ENCODE measurements at places on chromosomes 1 and 21. TPM values are rescaled to one million over a fixed set of nuclear protein-coding genes. Genes with fewer than 3 reads are reported as not detected.

NR5A2 gene
- total RNA-seq, result 1.2 TPM

INSRR gene
- not detected for total RNA-seq

OR6K3 gene
- not detected for total RNA-seq

EPHA8 gene
- total RNA-seq, result not detected

RNF19B gene
- total RNA-seq, result 40.5 TPM

- H3K27ac ChIP-seq, result no peak overlapping the region
- DNase-seq, result no peak
- H3K36me3 ChIP-seq, result no peaks in the 10 kb centered on the region
- H3K27me3 ChIP-seq, result no peaks in the 10 kb centered on the region
Measured at GRCh38 chr1:230174041-230174440, 107.0 kb downstream of the GALNT2 start.

- peaks cover 6% of the 10 kb centered on the region for H3K27me3 ChIP-seq
- H3K36me3 ChIP-seq, result no peaks in the 10 kb centered on the region
- no peak for DNase-seq
- H3K4me1 ChIP-seq, result peaks cover 4% of the 10 kb centered on the region
- H3K4me3 ChIP-seq, result no peak overlapping the region
Measured at GRCh38 chr1:227440182-227440581, 121.9 kb upstream of the CDC42BPA start.

DNA sequence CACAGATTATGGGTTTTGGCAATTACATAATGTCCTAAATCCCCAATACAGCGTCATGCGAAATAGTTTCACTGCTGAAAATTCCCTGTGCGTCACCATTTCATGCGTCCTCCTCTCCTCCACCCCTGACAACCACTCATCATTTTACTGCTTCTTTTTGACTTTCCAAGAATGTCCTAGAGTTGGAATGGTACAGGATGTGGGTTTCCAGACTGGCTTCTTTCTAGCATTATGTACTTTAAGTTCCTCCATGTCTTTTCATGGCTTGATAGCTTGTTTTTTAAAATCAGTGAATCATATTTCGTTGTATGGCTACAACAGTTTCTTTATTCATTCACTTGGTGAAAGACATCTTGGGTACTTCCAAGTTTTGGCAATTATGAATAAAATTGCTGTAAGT, 7.4 kb downstream of the NBPF3 start:
- H3K4me3 ChIP-seq, result no peak overlapping the region
- no peak overlapping the region for H3K27ac ChIP-seq
- no peaks in the 10 kb centered on the region for H3K27me3 ChIP-seq
- no peaks in the 10 kb centered on the region for H3K4me1 ChIP-seq
- H3K36me3 ChIP-seq, result no peaks in the 10 kb centered on the region

- no peaks in the 10 kb centered on the region for H3K36me3 ChIP-seq
- peaks cover 7% of the 10 kb centered on the region for H3K4me1 ChIP-seq
- DNase-seq, result no peak
Measured at GRCh38 chr1:181251001-181251712, 162.7 kb downstream of the IER5 start.

- H3K27me3 ChIP-seq, result no peaks in the 10 kb centered on the region
- no peaks in the 10 kb centered on the region for H3K4me1 ChIP-seq
- no peak overlapping the region for H3K27ac ChIP-seq
- H3K36me3 ChIP-seq, result no peaks in the 10 kb centered on the region
Measured at GRCh38 chr1:170634293-170634692, 29.6 kb upstream of the PRRX1 start.

- H3K27ac ChIP-seq, result peak overlapping the region; percentile 36
- no peaks in the 10 kb centered on the region for H3K36me3 ChIP-seq
- peaks cover 7% of the 10 kb centered on the region for H3K4me1 ChIP-seq
- H3K27me3 ChIP-seq, result no peaks in the 10 kb centered on the region
Measured at GRCh38 chr1:5651964-5652821, 340.0 kb downstream of the NPHP4 start.

DNA sequence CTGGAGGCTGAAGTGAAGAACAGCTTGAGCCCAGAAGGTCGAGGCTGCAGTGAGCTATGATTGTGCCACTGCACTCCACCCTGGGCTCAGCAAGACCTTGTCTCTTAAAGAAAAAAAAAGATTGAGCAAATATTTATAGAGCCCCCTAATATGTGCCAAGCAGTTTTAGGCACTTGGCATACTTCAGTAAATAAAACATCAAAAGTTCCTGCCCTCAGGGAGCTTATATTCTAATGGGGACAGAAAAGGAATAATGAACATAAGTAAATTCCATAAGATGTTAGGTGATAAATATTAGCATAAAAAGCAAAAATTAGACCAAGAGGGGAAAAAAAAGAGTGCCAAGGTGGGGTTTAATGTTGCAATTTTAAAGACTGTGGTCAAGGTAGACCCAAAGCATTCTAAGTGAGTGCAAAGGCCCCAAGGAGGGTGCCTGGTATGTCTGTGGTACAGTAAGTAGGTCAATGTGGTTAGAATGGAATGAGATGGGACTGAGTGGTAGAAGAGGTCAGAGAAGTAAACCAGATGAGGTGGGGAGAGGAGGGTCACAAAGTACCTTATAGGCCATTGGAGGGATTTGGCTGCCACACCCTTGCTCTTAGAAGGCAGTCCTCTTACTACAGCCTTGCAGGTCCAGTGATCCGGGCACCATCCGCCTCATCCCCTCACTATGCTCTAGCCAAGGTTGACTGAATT, 2.2 kb upstream of the TOE1 start:
- H3K36me3 ChIP-seq, result peaks cover 9% of the 10 kb centered on the region
- H3K4me1 ChIP-seq, result peaks cover 51% of the 10 kb centered on the region
- no peak for DNase-seq
- H3K27me3 ChIP-seq, result no peaks in the 10 kb centered on the region
- no peak overlapping the region for H3K4me3 ChIP-seq
